ENCODE measurements at places on chromosomes 11 and 22.

GRCh38 chr22:21710156-21710555, 25.4 kb downstream of the YPEL1 start:
- DNase-seq = no peak

DNA sequence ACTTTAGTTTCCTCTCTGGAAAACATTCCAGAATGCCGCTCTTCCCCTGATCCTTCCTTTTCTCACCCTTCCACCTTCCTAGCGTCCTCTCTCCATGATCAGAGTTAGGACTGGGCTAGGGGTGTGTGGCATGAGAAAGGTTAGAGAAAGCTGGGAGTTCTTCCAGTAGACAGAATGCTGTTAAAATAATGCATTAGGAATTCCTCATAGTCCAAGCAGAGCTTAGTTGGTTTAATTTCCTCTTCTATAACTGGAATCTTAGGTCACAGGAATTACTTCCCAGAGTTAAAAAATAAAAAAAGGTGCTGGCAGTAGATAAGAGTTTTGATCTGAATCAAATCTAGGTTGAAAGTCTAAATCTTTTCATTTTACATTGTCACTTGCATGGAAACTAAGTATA, 37.2 kb upstream of the ADORA2A start:
- no peak for DNase-seq

GRCh38 chr11:1859004-1859403, 6.1 kb downstream of the LSP1 start:
- DNase-seq = no peak

DNA sequence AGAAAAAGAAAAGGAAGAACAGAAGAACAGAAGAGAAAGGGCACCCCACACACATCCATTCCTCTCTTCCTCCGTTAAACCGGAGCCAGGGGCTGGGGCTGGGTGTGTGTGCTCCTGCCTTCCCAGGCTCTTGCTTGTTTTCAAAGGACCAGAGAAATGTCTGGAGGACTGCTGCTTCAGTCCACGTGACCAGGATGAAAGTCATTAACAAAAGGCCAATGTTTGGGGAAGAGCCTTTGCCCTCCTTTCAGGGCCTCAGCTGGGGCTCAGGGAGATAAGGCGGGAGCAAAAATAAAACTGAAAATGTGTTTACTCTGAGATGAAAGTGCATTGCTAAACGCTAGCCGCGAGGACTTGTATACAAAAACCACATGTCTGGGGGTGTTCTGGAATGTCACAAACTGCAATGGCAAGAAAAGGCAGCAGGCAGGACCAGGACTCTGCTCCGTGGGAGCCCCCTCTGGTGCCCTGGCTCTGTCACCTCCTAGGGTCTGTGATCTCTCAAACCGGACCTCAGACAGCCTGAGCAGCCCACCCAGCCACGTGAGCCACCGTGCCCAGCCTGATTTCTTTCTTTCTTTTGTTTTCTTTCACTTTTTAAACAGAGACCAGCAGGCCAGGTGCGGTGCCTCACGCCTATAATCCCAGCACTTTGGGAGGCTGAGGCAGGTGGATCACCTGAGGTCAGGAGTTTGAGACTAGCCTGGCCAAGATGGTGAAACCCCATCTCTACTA, 31.6 kb upstream of the MYH9 start:
- DNase-seq = no peak

DNA sequence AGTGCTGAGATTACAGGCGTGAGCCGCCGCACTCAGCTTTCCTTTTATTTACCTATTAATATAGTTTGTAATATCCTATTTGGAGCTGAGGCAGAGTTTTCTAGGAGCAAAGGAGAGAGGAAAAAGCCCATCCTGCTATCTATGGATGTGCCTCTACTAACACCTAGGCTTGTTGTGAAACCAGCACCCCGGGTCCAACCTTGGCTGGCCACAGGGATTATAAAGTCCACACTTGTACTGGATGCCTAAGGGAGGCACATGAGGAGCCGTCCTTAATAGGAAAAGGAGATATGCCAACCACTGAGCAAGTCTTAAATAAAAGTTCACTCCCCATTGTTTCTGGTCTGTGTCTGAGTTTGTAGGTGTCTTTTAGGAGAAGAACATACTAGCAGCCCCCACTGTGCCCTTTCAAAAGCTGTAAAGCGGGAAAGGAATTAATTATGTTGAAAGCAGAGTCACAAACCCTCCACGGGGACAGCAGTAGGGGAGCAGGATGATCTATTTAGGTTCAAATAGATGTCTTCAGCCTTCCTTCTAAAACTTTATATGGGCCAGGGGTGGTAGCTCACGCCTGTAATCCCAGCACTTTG, 29.3 kb downstream of the RRP7A start:
- DNase-seq = no peak

All from nucleus accumbens (tissue), 56 donors.